ENCODE measurements at places on chromosomes 3 and 15.

GRCh38 chr3:98705694-98706093, 57.4 kb upstream of the ST3GAL6 start:
- DNase-seq: no peak

- DNase-seq: no peak
These were observed 38.6 kb downstream of the PDZRN3 start for GRCh38 chr3:73586190-73586589.

DNA sequence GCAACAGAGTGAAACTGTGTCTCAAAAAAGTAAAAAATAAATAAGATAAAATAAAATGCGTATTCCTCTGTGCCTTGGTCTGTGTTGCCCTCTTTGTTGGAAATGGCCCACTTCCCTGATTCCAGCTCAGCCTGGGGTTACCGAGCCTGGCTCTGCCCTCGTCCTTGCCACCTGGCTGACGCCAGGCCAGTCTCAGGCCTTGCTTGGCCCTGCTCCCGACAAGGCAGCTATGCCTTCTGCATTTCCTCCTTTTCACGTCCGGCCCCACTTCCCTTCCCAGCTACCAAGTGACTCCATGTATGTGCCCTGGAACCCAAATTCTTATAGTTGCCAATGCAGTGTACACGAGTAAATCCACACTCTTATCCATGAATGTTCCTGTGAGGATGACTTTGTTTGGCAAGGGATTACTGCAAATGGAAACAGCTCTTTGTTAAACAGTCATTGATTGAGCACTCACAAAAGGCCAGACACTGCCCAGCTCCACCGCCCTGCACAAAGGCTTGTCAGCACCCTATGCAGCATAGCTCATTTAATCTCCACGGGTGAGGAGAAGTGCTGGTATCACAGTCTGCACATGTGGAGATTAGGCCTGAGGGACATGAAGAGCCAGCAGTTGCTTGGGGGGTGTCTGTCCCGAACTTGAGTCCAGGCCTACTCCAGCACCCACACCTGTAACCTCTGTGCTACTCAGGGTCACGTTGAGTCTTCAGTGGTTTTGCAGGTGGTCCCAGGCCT, 25.1 kb downstream of the SPSB4 start:
- DNase-seq: no peak

DNA sequence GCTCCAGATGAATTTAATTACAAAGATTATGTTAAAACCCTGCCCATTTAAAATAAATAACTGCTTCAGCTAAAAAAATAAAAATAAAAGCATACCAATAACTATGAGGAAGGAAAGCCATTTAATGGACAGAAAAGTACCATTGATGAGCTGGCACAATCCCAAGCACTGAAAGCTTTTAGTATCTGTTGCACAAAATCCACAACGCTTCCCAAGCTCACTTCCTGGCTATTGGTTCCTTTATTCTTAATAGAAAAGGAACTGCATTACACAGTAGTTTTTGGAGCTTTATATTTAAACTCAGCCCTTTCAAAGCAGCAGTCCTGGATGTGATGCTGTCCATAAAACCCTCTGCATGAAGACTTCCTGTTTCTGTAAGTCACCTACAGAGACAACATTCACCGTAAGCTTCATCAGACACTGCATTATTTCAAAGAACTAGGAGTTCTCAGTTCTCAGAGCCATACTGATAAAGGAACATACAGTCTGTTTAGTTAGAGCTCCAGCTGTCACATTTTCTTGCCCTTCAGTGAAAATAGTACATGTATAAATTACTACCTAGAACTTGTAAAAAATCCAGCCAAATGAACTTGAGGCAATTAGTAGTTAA, 81.5 kb downstream of the CSNK1G1 start:
- no peak for DNase-seq

DNA sequence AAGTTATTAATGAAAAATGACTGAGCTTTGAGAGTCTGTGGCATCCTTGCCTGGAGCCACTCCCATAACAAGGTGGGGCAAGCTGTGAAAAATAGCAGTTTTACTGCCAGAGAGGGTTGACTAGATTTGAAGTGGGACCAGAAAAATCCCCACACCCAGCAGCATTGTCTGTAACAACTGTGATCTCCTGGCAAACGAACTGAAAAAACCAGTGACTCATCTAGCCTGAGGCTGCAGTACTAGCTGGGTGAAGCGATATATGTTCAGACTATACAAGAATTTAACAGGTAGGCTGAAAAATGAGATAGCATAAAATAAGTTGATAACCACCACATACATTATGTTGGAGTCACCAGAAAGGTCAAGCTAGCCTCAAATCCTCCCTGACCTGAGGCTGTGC, 64.0 kb downstream of the DPH6 start:
- no peak for DNase-seq

- DNase-seq: no peak
These were observed 191.9 kb downstream of the STT3B start for GRCh38 chr3:31724651-31725050.

DNA sequence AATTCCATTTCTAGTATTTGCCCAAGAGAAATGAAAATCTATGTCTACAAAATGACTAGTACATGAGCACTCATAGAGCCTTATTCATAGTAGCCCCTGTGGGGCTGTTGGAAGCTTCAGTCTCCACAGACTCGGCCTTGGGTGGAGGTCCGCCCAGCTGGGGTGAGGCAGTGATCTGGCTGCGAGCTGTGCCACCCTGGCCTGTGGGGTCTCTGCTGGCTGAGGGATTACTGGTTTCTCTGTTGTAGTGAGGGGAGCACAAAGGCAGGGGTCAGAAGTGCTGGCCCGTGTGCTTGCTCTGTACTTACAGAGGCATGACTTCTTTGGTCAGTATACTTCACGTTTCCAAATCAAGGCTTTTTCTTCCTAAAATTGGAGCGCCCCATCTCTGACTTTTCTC, 158.2 kb downstream of the CHDH start:
- no peak for DNase-seq

DNA sequence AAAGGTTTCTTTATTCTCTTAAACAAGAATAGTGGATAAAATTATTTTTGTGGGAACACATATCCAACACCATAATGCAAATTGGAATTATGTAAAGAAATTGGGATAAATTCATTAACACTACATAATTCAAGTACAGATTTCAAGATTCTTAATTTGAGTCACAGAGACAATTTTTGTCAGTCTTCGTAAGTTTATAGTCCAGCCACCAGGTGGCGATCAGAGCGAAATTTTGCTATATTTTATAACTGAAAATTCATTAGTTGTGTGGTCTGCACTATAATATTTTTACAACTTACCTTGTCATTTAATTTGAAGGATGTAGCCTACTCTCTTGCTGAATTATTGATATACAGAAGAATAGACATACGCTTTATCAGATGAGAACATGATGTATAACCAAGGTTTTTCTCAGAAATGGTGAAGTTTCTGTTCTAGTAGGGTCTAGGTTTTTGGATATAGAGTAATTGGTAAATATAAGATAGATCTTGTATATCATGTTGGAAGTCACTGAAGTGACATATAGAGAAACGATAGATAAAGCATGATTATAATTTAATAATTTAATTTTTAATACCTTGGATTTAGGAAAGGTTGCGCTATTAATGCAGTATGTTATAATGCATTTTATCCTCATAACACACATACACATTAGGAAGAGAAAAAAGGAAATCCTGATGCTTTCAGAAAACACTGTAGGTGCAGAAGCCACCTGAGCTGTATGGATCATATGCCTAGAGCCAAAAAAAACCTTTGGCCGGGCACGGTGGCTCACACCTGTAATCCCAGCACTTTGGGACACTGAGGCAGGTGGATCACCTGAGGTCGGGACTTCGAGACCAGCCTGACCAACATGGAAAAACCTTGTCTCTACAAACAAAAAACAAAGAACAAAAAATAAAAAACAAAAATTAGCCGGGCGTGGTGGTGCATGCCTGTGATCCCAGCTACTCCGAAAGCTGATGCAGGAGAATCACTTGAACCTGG, 31.7 kb downstream of the PLSCR4 start:
- DNase-seq: peak; percentile 8

- DNase-seq: no peak
These were observed 86.3 kb downstream of the CNTN6 start for GRCh38 chr3:1179146-1179545.
